Ovary (tissue), 10 donors: ENCODE measurements at places on chromosomes 4 and X. TPM values are rescaled to one million over a fixed set of nuclear protein-coding genes. Genes with fewer than 3 reads are reported as not detected.

DNA sequence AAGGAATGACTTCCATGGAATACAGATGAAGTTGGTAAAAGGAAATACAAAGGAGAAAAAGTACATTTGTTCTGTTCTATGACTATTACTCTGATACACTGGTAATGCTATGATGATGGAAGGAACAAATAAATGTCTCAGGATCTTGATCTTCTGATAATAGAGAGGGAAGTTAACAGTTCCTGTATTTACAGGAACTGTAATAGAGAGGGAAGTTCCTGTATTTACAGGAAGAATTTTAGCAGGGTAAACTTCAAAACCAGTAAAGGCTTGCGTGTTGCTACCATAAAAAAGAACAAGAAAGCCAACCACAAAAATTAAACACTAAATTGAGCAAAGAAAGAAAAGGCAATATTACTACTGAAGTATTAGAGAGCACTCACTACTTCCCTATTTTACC lies 91.7 kb upstream of the HPGD start:
- no peak for DNase-seq

CCDC158 gene
- 0.17 TPM for total RNA-seq

TLR8 gene
- 0.23 TPM for total RNA-seq

DNA sequence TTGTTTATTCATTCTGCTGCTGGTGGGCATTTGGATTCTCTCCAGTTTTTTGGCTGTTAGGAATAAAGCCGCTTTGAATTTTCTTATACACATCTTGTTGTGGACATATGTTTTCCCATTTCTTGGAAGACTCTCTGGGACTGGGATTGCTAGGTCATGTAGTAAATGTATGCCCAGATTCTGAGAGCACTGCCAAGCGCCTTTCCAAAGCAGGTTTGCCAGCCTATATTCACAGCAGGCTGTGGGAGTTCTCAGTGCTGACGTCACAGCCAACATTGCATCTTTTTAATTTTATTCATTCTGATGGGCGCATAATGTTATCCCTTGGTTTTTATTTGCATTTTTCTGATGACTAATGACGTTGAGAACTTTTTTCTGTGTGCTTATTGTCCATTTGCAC lies 24.1 kb downstream of the TMEM271 start:
- DNase-seq = no peak

ITGB1BP2 gene
- total RNA-seq = 1.6 TPM

GRCh38 chr4:168398589-168398988 lies 80.0 kb upstream of the DDX60 start:
- no peak for DNase-seq

- DNase-seq = no peak
Measured at GRCh38 chr4:182886205-182886604, 31.0 kb downstream of the DCTD start.

PGAM4 gene
- total RNA-seq = not detected

DNA sequence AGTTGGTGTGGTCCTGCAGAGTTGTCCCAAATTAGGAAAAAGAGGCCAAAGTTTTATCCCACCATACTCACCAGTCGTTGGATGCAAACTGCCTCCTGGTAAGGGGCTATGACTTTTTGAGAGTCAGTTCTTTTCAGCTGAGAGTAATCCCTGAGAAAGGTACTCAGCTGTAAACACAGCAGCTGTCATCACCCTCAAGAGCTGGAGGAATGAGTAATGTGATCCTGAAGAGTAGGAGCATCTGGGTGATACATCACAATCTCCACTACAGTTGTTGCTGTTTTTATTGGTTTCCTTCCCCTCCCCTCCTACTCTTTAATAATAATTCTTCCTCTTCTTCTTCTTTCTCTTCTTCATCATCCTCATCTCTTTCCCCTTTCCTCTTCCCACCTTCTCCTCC lies 5.7 kb downstream of the MAGEE1 start:
- DNase-seq = no peak

GRCh38 chr4:181108237-181108636 lies 1135.0 kb upstream of the TENM3 start:
- no peak for DNase-seq

GRCh38 chr4:3655963-3656362 lies 110.2 kb upstream of the ADRA2C start:
- no peak for DNase-seq

DNA sequence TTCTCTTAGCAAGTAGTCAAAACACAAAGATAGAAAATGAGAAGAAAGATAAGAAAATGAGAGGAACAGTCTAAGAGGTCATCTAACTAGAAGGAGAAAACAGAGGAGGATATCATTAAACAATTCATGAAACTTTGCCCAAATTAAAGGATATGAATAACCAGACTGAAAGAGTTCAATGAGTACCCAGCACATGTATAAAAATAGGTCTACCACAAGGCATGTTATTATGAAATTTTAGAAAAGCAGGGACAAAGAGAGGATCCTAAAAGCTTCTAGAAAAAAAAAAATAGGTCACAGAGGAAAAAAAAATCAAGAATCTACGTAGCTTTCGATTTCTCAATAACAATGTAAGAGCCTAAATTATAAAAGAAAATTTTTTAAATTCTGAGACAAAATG lies 118.5 kb downstream of the WDFY3 start:
- no peak for DNase-seq

SEC24B gene
- 32.7 TPM for total RNA-seq

DNA sequence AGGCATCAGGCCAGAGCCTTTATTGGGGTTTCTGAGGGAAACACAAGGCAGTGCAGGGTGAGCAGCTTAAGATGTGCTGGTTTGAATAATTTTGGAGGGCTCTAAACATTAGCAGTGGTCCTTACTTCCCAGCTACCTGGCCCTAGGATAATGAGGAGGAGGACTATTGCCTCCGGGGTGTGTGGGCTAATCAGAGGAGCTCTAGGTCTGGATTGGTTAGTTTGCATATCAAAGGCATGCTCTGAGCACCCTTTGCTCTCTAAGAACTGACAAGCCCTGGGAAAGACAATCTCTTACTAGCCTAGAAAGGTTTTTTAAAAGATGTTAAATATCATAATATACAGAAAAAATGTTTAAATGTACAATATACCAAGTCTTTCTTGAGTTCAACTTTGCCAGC lies 58.4 kb downstream of the RXFP1 start:
- no peak for DNase-seq

DNA sequence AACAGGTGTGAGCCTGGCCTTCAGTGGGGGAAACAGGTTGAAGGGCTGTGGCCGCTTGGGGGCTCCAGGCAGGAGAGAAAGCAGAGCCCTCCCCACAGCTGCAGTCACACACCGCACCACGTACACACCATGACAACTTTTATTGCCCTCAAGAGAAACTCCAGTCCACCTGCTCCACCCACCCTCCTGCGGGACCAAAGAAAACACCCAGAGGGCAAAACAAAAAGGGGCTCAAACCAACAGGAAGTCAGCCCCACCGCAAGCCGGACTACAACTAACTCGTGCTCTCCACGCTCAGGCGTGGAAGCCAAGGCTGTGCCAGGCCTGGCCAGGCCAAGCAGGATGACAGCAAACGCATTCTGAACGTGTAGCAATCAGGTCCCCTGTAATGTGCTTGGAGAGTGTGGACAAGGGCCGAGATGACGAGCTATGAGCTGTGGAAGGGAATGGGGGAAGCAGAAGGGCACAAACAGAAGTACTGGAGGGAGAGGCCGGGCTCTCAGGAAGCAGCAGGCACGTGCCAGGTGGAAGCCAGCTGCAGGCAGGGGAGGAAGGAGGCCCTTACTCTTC lies 12.7 kb downstream of the SLC6A8 start:
- DNase-seq = no peak

GRCh38 chrX:24146283-24146949 lies 3.1 kb upstream of the ZFX start:
- DNase-seq = no peak

GRCh38 chr4:96193061-96193460 lies 353.2 kb downstream of the PDHA2 start:
- no peak for DNase-seq

- no peak for DNase-seq
Measured at GRCh38 chrX:11792461-11793421, 34.7 kb downstream of the MSL3 start.

MTMR8 gene
- total RNA-seq = 5.6 TPM

DNA sequence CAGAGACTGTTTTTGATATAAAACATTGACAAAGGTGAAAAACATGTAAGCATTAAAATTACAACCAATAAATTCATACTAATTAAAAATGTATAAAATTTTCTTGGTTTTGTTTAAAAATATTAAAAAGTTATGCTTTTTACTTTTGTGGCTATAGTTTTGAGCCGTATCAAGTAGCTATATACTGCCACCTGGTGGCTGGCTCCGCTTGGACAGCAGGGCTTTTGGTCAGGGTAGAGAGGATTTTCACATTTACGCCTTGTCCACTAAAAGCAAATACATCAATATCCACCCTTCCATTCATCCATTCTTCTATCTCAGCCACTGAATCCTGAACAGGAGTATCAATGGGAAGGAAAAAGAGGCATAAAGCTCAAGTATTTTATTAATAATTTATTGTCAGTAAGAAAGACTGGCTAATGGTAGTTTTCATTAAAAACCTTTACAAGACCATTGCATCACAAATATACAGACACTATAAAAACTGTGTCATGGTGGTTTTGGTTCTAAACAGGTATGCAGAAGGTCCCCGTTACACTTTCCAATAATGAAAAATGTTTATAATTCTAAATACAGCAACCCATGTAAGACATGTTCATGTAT lies 32.1 kb upstream of the MTNR1A start:
- DNase-seq = peak; percentile 69

ZFP92 gene
- total RNA-seq = 3.7 TPM

NR0B1 gene
- total RNA-seq = 2.6 TPM

DNA sequence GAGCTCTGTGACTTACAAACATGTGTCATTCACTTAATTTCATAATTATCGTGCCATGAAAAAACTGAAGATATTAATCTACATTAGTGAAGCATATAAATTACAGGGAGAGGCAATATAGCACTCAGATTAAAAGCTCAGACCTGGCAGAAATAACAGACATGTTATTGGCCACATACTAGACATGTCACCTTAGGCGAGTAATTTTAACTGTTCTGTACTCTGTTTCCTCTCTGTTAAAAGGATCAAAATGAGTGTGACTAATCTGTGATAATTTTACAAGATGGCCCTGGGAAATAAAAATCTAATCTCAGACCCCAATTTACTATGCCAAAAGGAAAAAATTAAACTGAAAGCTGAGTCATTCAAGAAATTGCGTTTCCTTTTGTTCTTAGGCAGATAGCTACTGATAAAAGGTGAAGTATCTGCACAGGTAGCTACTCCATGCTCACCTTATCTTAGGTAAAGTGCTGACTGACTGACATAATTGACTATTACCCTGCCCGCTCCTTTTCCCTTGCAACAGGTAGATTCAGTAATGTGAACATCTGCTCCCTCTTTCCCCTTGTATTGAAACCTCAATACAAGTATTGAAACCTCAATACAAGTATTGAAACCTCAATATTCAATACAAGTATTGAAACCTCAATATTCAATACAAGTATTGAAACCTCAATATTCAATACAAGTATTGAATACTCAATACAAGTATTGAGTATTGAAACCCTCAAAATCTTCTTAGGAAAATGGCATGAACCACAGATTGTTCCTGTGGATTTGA lies 33.2 kb downstream of the RELL1 start:
- DNase-seq = no peak

DNA sequence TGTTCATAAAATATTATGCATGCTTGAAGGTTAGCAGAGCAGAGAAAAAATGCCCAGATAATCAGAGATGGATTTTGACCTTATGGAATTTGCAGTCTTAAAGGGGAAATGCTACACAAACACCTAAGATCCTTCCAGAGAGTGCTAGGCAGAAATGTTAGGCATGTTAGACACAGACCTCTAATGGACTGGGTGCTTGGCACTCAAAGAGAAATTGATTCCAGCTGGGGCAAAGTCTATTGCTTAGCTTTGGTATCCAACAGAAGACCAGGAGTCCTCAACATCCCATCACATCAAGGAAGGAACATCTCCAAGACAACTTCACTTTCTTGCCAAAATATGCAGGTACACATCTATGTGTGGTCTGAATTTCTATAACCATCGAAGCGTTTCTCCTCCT lies 32.2 kb upstream of the PPARGC1A start:
- DNase-seq = no peak

NPNT gene
- total RNA-seq = 6.4 TPM

AFM gene
- not detected for total RNA-seq

GRCh38 chr4:67762086-67762485 lies 7.9 kb upstream of the GNRHR start:
- no peak for DNase-seq

- DNase-seq = no peak
Measured at GRCh38 chr4:121379276-121379675, 1.5 kb downstream of the QRFPR start.

- DNase-seq = no peak
Measured at GRCh38 chr4:162241857-162242256, 78.1 kb upstream of the FSTL5 start.

RASL11B gene
- 39.8 TPM for total RNA-seq

DNA sequence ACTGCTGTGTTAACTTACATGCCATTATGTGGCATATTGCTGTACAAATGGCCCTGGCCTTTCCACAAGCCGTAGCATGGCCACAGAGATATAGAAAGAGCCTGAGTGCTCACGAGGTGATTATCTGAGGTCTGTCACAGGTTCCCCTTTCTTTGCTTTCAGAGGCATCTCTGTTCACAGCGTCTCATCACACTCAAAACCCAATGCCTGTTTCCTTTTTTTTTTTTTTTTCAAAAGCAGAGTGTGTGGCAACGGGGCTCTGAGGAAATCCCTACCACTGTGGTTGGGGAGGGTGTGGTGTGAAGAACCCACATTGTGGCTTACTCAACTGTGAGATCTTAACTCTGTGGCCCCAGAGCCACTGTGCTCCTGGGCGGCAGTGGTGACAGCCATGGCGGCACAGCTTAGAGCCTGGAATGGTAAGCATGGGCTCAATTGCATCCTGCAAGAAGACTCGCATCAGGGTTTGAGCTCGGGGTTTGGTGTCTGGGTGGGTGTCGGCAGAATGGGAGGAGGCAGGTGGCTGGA lies 30.8 kb downstream of the RTL5 start:
- DNase-seq = no peak

MSX1 gene
- total RNA-seq = 4.5 TPM

DNA sequence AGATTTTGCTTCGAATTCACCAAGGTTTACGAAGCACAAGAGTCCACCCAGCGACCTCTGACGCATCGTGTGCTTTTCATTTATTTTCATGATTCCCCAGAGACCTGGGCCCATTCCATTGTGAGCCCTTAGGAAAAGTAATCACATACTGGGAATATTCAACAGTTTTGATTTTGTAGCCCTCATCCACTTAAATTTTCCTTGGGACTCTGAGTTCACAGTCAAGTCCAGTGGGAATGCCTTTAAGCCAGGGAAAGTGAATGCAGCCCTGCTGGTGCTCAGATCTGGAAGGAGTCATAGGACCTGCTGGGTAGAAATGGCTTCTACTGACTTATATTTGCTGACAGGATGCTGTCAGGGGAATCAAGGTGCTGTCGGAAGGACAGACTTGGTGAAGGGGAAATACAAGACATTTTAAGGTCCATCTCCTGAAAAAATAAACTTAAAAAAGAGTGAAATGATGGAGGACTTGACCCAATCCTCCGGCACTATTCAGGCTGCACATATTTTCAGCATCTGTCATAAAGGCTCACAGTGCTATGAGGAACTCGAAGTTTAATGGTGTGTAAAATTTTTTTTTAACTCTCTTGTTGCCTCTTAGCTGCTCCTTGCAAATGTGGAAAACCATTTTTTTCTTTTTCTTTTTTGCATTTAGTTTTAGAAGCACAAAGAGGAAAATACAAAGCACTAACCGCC lies 204.9 kb downstream of the MID1 start:
- no peak for DNase-seq

- no peak for DNase-seq
Measured at GRCh38 chr4:16513876-16514275, 287.6 kb upstream of the TAPT1 start.

VEGFD gene
- 0.57 TPM for total RNA-seq
